Astrocyte of the hippocampus (primary cell): ENCODE measurements at places on chromosomes 6 and 20.

- DNase-seq = no peak
Observed at GRCh38 chr20:19812696-19813095, 54.6 kb downstream of the RIN2 start.

DNA sequence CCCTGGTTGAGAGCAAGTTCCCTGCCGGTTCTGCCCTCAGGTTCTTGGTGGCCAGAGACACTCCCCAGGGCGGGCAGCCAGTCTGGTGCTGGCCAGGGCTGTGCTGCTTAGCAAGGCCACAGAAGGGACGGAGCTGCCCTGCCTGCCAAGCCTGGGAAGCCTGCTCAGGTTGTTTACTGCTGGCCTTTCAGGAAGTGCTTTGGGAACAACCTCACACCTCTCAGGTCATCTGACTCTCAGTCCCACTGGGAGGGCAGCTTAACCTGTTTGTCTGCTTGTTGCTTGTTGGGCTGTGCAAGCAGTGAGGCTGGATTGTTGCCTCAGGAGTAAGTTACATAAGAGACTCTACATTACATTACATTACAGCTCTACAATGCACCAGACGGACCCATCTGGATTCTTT lies 75.8 kb upstream of the AFDN start:
- no peak for DNase-seq

- DNase-seq = peak; percentile 65
Observed at GRCh38 chr6:44480097-44480541, 92.6 kb downstream of the CDC5L start.

DNA sequence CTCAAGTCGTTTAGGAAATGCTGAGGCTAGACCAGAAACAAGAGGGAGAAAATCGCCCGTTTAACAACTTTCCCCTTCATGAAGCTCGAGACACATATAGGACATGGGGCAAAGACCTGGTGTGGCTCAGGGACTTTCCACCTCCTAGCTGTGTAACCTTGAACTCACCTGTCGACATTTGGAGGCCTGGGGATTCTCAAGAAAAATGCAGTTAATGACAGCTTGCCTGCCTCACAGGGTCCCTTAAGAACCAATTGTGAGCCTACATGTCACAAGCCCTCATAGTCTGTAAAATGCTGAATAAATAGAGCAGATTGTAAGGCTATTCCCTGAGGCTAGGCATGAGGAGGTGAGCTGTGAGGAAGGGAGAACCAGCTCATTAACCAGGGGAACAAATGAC lies 35.1 kb downstream of the MGME1 start:
- no peak for DNase-seq

DNA sequence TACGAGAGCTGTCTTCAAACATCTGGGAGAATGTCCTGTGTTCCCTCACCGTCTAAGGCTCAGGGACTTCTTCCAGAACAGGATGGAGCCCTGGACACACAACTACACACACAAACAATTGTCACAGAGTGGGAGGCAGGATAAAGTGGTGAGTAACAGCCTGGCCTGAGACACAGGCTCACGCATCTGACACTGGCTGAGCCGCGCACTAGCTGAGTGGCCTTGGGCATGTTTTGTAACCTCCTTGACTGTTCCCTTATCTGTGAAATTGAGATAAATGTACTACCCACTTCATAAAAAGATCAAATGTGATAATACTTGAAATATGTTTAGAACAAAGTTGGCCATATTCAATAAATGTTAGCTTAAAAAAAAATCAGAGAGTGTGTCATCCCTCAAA lies 132.4 kb upstream of the ARMC2 start:
- no peak for DNase-seq

DNA sequence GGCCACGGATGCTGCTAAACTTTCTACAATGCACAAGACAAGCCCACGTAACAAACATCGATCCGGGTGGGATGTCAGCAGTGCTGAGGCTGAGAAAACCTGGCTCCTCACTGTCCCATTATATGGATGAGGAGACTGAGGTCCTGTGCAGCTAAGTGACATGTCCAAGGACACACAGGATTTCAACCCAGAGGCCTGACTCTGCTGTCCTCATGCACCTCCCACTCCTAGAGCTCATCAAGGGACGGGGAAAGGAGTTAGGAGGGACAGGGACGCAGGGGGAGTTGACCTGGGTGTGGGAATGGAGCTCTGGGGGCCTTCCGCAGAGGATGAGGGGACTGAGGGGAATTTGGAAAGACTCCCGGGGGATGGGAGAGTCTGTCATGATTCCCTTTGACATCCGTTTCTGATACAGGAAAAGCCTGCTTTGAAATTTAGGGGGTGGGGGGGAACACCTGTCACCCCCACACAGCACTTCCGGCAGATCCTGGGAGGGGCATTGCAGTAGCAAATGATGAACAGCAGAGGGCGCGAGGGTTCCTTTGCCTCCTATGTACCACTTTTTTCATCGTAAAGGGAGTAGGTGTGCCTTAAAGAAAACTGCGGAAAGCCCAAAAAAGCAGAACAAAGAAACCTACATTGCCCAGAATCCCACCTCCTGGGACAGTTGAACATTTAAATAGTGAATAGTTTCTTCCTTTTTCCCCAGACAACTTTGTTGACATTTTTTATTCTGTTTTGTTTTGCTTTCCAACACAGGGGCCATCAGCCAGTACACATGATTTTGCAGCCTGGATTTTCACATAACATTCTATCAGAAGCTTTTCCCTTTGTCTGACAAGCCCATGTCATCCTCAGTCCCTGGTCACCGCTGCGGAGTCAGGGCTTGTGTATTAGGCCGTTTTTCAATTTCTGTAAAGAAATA lies 48.6 kb downstream of the SLC2A10 start:
- peak; percentile 74 for DNase-seq

DNA sequence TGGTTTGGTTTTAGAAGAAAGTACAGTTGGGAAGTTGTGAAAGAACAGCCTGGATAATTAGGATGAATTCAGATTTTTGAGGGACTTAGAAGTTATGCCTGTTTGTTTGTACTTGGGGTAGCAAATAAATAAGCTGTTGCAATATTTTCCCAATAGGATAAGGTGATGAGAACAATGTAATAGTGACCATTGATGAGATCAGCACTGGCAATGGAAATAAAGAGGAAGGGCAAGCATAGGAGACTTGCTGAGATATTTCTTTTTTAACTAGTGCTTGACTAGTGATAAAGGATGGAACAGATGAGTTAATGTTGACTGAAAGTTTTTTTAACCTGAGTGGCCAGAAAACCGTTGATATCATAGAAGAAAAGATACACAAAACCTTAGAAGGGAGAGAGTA lies 498.8 kb downstream of the CDKAL1 start:
- DNase-seq = no peak

- no peak for DNase-seq
Observed at GRCh38 chr6:2078888-2079287, 166.5 kb downstream of the GMDS start.

DNA sequence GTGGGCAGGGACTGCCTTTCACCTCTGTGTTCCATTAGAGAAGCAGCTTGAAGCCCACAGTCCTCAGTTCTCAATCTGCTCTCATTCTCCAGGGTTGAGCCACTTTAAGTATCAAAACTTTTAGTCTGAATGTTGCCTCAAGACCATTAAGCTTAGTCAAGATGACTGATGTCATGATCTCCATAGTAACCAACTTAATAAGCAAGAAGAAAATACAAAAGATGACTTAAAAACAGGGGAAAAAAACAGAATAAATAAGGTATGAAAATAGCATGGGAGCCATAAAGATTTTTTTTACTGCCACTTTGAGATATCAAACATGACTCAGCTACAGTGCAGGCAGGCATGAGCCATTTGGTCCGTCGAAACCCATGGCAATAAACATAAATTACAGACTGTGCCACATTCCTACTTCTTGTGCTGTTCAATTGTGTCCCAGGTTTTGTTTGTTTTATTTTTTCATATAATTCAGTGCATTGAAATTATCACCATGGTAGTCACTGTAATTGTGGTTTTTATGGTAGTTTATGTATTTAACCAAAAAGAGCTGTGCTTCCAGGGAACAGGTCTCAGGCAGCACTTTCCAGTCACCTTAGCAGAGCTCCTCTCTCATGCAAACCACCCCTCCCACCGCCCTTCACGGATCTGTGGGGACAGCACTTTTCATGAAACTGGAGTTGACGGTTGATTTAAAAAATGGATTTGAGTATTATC lies 156.5 kb upstream of the INSM1 start:
- peak; percentile 41 for DNase-seq

DNA sequence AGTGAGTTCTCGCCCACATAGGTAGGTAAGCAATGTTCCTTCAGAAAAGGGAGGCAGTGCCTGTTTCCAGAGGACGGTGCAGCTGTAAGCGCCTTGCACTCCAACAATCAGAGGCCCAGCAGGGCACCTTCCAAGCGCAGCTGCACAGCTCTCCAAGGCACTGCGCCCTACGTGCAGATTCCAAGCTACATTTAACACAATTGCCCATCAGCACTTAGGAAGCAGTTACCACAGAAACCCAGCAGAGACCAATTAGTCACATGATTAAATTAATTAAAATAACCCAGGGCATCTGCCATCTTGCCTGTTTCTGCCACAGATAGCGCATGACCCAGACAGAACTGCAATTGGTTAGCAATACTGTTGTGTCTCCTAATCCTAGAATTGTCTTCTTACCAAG lies 65.5 kb downstream of the SOBP start:
- no peak for DNase-seq
